ENCODE measurements at places on chromosomes 12 and 14. TPM values are rescaled to one million over a fixed set of nuclear protein-coding genes. Genes with fewer than 3 reads are reported as not detected.

Gene SOAT2
- not detected for total RNA-seq

Gene HOXC12
- total RNA-seq: not detected

Gene TC2N
- 12.6 TPM for total RNA-seq

Gene SYCP3
- not detected for total RNA-seq

Gene REM2
- total RNA-seq: 0.47 TPM

Gene ARMH4
- not detected for total RNA-seq

Gene DNAJC22
- 0.25 TPM for total RNA-seq

Gene CNPY2
- 169 TPM for total RNA-seq

Gene TAS2R46
- total RNA-seq: 1.1 TPM

Gene TAS2R10
- 2.1 TPM for total RNA-seq

Gene RDH16
- total RNA-seq: 0.10 TPM

Gene DRAM1
- total RNA-seq: 8.7 TPM

Gene GRIN2B
- total RNA-seq: not detected

Gene MYL2
- not detected for total RNA-seq

Gene GPR135
- total RNA-seq: 7.7 TPM

Gene HVCN1
- not detected for total RNA-seq

Gene TCL1B
- total RNA-seq: not detected

Gene STAC3
- total RNA-seq: 2.8 TPM

Gene PMCH
- not detected for total RNA-seq

Gene ENDOU
- total RNA-seq: not detected

Gene PRB4
- not detected for total RNA-seq

Gene RNF41
- total RNA-seq: 92.1 TPM

Gene LRP6
- 24.9 TPM for total RNA-seq

Gene ULK1
- total RNA-seq: 28.2 TPM

Gene SLC38A1
- total RNA-seq: 327 TPM

Gene TMEM132D
- total RNA-seq: not detected

Gene MMP14
- 78.6 TPM for total RNA-seq

Gene INHBC
- total RNA-seq: not detected

Gene APEX1
- 168 TPM for total RNA-seq

Gene KCNJ8
- not detected for total RNA-seq

Gene RIC8B
- 10.0 TPM for total RNA-seq

Gene GPR84
- total RNA-seq: 0.17 TPM

Gene KCNK10
- total RNA-seq: not detected

Gene GPR137C
- 0.10 TPM for total RNA-seq

Gene KRT79
- total RNA-seq: not detected

Gene TOMM20L
- total RNA-seq: not detected

Gene ZFHX2
- 1.8 TPM for total RNA-seq

Gene IGFBP6
- 12.0 TPM for total RNA-seq

Gene RERG
- total RNA-seq: 16.5 TPM

Gene AQP6
- total RNA-seq: not detected

Gene FLVCR2
- 4.2 TPM for total RNA-seq

Gene ADCY4
- total RNA-seq: not detected

Gene LYZ
- not detected for total RNA-seq

Gene LRRK2
- 4.5 TPM for total RNA-seq

Gene DPF3
- 2.1 TPM for total RNA-seq

Gene DBX2
- not detected for total RNA-seq

Gene GNB3
- total RNA-seq: 0.47 TPM

Gene KLRD1
- total RNA-seq: not detected

Gene MANSC4
- not detected for total RNA-seq

Gene FLRT2
- total RNA-seq: 153 TPM

Gene OAS2
- total RNA-seq: 0.71 TPM

Gene FGF6
- not detected for total RNA-seq

Gene SNAPC1
- total RNA-seq: 18.4 TPM

Gene GPR33
- not detected for total RNA-seq

Data from MCF 10A (cell line).